ENCODE measurements at places on chromosomes 2 and 18.

DNA sequence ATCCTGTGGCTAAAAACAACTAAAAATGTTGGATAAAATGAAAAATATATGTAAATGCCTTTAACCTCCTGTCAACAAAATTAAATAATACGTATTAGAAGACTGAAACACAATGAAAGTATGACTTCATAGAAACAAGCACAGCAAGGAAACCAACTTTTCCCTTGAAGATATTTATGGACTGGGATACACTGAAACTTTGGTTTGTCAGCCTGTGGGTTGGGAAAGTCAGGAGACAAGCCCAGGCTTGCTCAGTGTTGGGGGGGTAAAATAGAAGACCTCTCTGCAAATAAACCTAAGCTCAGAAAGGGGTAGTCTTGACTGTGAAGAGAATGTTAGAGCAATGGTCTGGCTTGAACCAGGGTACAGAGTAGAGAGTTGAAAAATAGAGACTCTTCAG lies 454.5 kb downstream of the FBXO15 start:
- H3K27me3 ChIP-seq, result no peaks in the 10 kb centered on the region
- no peaks in the 10 kb centered on the region for H3K4me1 ChIP-seq
- no peak for DNase-seq
- H3K36me3 ChIP-seq, result no peaks in the 10 kb centered on the region

GRCh38 chr18:74672371-74672770 lies 74.7 kb downstream of the ZNF407 start:
- H3K4me3 ChIP-seq, result no peak overlapping the region
- no peak overlapping the region for H3K27ac ChIP-seq
- DNase-seq, result no peak
- no peaks in the 10 kb centered on the region for H3K27me3 ChIP-seq
- H3K36me3 ChIP-seq, result no peaks in the 10 kb centered on the region

DNA sequence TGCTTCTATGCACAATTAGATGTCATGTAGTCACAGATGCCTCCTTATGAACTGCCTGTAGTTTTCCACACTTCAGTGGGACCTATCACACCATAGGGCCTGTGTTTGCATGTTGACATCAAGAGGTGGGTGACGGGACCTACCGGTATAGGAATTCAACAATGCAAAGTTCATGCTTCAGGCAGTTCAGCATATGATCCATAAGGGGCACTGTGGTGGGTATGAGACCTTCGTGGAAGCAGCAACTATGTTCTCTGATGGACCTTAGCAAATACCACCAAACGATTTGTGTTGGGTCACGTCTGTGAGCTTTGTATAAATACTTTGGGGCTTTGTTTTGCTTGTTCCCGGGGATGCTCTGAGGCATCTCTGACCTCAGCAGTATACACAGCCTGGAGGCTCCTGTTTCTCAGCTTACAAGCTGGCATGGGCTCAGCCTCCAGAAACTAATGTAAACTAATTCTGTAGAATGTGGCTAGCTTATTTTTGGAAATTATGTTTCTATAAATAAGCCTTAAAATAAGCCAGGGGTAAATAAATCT lies 111.6 kb downstream of the DTNA start:
- no peaks in the 10 kb centered on the region for H3K27me3 ChIP-seq
- no peak overlapping the region for H3K27ac ChIP-seq
- DNase-seq, result no peak
- no peak overlapping the region for H3K4me3 ChIP-seq
- no peaks in the 10 kb centered on the region for H3K36me3 ChIP-seq
- H3K4me1 ChIP-seq, result no peaks in the 10 kb centered on the region

DNA sequence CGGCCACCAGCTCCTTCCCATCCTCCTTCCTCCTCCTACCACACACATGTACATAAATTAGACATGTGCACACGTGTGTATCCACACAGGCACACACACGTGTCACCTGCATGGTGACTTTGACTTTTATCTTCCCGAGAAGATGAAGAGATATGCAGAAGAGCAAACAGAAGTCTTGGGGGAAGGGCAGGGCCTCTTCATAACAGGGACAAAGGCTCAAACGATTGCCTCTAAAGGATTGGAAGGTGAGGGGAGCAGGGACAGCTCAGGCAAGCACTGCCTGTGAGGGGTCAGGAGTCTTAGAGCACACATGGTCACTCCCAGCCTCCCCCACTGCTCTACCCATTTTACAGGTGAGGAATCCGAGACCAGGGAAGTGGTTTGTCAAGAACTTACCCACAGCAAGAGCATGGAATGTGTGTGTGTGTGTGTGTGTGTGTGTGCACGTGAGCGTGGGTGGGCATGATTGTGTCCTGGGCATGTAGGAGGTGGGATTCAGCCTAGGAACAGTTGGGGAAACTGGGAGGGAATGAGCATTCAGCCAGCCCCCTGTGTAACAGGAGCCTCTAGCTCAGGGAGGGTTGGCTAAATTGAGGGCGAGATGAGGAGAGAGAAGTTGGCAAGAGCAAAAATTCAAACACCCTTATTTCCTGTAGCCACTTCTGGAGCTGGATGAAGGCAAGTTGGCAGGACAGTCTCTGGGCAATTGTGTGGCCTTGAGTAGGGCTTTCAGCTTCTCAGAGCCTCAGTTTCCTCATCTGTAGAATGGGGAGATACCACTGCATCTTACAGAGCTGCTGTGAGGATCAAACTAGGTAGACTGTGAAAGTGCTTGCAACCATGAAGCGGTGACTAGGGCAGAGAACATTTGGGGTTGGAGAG lies 24.2 kb downstream of the CIB4 start:
- H3K4me3 ChIP-seq, result no peak overlapping the region
- H3K36me3 ChIP-seq, result no peaks in the 10 kb centered on the region
- H3K27ac ChIP-seq, result no peak overlapping the region
- H3K4me1 ChIP-seq, result no peaks in the 10 kb centered on the region

- no peaks in the 10 kb centered on the region for H3K36me3 ChIP-seq
- no peak overlapping the region for H3K4me3 ChIP-seq
- H3K27me3 ChIP-seq, result no peaks in the 10 kb centered on the region
- H3K27ac ChIP-seq, result no peak overlapping the region
- H3K4me1 ChIP-seq, result no peaks in the 10 kb centered on the region
- no peak for DNase-seq
Measured at GRCh38 chr2:166197446-166197845, 69.6 kb upstream of the SCN1A start.
